Urothelium cell line (cell line): ENCODE measurements at places on chromosomes 6 and 20.

- no peak for DNase-seq
Observed at GRCh38 chr6:159943968-159944598, 24.8 kb upstream of the IGF2R start.

DNA sequence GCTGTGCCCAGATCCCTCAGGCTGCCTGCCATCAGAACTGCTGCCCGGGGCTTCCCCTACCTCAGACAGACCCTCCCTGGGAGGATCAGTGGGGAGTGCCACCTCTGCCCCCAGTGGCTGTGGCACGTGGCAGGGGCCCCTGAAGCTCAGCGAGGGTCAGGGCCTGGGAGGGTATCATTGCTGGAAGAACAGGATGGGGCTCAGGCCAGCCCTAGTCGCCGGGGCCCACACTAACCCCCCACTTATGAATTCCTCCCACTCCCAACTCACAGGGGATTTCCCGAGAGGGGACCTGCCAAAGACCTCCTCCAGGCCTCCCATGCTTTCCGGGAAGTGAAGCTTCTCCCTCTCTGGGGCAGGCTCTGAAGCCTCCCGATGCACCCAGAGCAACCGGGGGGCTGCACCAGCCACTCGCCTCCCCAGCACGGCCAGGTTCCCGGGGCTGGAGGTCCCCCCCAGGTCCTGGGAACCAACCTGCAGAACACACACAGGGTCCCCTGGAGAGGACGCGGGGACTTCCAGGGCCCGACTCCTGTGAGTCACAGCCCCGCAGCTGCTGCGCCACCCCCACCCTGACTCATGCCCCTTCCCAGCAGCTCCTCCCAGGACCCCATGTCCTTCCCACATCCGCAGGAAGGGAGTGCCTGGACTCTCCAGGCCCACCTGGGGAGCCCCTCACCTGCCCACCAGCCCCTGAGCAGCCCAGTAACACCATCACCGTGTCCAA is 2.5 kb downstream of the TNFRSF6B start:
- peak; percentile 93 for DNase-seq

GRCh38 chr6:27143474-27144026 is 104.0 kb upstream of the PRSS16 start:
- DNase-seq, result no peak

GRCh38 chr6:13094781-13095425 is 233.4 kb downstream of the TBC1D7 start:
- no peak for DNase-seq

GRCh38 chr20:4883546-4883945 is 117.8 kb downstream of the SLC23A2 start:
- DNase-seq, result no peak

DNA sequence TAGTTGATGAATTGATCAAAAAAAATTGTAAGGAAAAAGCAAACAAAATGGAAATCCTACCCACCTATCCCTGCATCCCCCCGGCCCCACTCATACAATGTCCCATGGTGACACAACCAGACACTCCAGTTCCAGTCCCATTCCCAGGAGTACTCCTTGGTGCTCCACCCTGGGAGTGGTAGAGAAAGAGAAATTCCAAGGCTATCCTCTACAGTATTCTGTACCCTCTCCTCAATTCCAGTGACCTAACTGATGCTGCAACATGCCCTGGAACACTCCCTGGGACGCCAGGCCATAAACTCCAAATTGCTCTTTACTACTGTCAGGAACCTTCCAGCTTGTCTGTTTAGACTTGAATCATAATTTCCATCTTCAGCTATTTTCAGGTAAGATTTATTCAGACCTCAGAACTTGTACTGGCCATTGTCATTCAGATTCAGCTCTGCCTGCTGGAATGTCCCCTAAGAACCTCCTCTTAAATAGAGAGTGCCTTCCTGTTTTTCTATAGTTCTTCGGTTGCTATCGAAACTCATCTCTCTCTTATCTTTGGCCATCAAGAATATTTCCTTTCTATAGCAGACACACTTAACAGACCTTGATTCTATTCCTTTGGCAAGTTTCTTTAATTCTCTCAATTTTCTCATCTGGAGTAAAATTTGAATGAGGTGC is 8.7 kb downstream of the GPX6 start:
- no peak for DNase-seq

DNA sequence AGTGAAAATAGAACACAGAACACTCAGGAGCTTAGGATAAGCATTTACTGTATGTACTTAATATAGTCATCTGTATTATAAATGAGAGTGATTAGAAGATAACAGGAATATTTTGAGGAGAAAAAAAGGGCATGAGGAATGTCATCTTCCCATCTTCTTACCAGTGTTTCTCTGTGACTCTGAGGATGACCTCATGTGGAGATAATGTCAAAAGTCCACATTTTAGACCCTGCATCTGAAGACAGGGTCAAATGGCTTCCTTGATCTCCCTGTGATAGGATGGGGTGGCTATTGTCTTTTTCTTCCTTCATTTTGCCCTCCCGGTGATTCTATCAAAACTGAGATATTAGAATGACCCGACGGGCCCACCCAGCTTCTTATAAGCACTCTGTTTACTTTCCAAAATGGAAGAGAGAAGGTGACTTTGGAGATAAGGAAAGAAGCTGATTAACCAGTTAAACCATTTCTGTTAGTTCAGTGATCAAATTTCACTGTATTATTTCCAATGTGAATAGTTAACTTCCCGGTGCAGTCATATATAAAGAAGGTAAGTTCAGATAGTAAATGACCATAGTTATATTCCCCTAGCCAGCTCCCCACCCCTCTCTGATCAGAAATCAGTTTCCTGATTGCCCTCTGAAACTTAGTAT is 115.7 kb upstream of the SALL4 start:
- no peak for DNase-seq

DNA sequence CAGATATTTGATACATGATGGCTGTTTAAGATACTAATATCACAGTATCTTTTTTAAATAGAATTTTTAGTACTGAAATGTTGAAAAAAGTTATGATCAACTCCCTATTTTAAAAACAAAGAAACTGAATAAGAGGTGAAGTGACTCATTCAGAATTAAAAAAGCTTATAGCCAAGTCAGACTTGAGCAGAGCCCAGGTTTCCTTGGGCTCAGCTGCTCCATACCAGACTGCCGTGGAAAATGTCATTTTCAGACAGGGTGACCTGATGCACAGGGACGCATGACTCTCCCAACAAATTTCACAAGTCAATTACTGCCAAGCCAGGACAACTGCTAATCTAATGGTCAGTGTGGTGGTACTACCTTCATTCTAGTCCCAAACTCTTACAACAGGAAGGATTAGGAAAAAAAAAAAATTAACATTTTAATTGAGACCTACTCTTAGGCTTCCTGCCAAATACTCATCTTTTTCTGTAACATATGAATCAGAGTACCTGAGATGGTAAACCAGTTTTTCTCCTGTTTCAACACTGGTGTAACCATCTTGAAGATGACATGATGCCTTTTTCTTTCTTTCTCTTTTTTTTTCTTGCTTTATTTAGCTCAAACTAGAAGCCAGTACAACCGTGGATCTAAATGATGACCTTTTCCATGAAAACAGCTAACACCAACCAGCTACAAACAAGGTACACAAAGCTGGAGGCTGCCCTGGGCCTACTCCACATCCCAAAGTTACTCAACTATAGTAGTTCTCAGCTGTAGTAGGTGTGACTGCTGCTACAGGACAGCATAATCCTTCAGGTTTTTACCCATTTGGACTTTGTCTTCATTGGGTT is 30.5 kb downstream of the SLC22A23 start:
- DNase-seq, result no peak

- DNase-seq, result no peak
Observed at GRCh38 chr20:16123623-16124022, 449.6 kb downstream of the KIF16B start.

DNA sequence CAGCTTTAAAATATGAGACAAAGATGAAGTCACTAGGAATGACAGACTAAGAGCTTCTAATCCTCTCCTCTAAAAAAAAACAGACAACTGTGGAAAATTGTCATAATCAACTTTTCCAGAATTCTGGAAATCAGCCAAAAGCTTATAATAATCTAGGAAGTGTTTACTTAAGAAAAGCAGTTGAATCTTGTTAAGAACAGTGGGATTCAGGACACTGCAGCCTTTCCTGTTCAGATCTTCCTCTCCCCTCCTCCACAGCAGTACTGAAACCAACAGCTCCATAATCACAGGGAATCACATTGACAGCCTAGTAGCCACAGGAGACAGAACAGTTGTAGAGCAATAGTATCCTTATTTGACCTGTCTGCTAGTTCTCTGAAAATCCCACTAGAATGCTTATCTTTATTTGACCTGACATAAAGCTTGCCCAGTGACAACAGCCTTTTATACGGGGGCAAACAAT is 41.6 kb downstream of the IBTK start:
- no peak for DNase-seq
